ENCODE measurements at places on chromosomes 7 and 10.

DNA sequence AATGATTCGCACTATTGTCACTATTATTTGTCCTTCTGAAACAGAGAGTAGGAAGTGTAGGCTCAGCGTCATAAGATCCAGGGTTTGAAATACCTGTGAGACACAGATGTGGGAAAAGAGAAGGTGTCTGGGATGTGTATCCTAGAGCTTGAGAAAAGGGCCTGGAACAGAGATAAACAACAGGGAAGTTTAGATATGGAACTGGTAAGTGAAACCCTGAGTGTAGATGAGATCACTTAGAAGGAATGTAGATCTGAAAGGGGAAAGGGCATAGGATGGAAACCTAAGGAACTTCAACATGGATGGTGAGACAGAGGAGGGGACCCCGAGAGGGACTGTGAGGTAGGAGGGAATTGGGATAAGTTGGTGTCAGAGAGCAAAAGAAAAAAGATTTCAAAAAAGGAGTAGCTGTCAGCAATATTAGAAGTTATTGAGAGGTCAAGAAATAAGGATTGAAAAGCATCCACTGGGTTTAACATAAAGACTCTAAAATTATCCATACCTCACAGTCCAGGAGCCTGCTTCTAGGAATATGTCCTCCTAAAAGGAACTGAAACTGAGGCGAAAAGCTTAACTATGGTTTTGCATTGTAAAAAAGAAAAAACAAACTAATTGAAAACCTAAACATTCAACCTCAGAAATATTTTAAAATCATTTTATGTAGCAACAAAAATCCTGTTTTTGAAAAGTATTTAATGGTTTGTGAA is 119.2 kb upstream of the NPVF start:
- DNase-seq: no peak

GRCh38 chr7:127710635-127711034 is 58.6 kb downstream of the SND1 start:
- DNase-seq: no peak

- no peak for DNase-seq
Measured at GRCh38 chr10:22505911-22506685, 160.8 kb downstream of the SPAG6 start.

GRCh38 chr7:50679218-50680007 is 103.3 kb downstream of the GRB10 start:
- peak; percentile 29 for DNase-seq

GRCh38 chr7:94154182-94154581 is 150.0 kb upstream of the BET1 start:
- no peak for DNase-seq

GRCh38 chr10:91974960-91975359 is 51.4 kb downstream of the BTAF1 start:
- peak; percentile 79 for DNase-seq

DNA sequence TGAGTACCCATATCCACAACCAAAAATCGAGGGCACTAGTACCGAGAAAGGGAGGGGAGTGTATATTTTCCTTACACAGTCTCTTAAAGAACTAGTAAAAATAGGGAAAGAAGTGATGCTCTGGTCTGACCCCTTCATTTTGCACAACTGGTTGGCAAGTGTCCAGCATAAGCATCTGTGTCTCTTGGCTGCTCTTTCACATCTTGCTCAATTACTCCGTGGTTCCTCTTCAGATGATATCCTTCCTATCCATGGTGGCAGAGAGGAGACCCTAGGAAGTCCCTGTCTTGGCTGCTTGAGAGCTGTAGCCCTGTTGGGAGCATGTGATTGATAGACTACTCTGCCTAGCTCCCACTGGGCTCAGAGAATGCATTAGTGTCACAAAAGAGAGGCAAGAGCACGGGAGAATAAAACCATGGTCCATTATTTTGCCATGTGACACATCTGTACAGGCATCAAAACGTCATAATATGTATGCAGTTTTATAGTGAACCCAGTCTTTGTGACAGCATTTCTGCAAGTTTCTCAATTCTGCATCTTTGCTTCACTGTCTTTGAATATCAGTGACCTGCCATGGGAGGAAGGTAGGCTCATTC is 111.8 kb upstream of the ANKRD1 start:
- DNase-seq: no peak

DNA sequence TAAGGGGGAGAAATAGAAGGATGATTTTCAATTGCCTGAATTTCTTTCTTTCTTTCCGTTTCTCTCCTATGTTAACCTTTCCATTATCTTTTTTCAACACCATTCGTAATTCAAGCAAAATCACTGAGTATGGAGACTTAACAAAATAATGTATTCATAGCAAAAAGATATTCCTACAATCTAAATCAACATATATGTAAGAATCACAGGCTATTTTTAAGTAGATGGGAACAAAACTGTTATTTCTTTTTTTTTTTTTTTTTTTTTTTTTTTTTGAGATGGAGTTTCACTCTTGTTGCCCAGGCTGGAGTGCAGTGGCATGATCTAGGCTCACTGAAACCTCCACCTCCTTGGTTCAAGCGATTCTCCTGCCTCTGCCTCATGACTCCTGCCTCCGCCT is 27.2 kb upstream of the JMJD1C start:
- no peak for DNase-seq

GRCh38 chr7:35036361-35037171 is 719 bp downstream of the DPY19L1 start:
- DNase-seq: peak; percentile 59

- DNase-seq: no peak
Measured at GRCh38 chr7:139294951-139295575, 46.1 kb upstream of the FMC1 start.

DNA sequence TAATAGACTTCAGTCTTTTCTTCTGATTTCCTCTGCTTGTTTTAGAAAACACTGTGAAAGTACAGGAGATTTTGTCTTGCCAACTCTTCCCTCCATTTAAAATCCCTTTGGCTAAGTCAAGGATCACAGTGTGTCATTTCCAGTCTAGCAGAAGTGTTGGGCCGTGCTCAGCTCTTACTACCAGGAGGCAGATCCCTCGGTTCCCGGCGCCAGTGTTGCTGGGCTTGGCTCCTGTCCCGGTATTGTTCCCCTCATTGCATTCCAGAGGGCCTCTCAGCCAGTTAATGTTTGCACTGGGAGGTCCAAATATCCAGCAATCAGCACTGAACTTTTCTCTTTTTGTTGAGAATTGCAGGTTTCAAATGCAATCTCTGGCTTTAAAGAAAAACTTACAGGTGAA is 612.1 kb upstream of the MGMT start:
- peak; percentile 62 for DNase-seq

DNA sequence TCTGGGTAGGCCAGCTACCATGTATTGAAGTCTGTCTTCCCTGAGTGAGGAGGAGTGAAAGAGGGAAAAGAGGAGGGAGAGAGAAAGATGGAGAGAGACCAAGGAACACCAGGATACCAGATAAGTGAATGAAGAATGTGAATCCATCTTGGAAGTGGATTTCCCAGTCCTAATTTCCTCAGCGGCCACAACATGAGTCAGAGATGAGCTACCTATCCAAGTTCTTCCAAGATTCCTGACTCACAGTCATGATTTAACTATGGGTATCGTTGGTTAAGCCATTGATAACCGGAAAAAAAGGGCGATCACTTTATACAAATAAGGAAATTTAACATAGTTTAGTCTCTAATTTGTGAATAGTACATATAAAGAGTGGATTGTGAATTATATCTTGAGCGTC is 561.8 kb downstream of the ATRNL1 start:
- DNase-seq: no peak

- DNase-seq: no peak
Measured at GRCh38 chr7:138756591-138757242, 41.1 kb upstream of the TMEM213 start.

DNA sequence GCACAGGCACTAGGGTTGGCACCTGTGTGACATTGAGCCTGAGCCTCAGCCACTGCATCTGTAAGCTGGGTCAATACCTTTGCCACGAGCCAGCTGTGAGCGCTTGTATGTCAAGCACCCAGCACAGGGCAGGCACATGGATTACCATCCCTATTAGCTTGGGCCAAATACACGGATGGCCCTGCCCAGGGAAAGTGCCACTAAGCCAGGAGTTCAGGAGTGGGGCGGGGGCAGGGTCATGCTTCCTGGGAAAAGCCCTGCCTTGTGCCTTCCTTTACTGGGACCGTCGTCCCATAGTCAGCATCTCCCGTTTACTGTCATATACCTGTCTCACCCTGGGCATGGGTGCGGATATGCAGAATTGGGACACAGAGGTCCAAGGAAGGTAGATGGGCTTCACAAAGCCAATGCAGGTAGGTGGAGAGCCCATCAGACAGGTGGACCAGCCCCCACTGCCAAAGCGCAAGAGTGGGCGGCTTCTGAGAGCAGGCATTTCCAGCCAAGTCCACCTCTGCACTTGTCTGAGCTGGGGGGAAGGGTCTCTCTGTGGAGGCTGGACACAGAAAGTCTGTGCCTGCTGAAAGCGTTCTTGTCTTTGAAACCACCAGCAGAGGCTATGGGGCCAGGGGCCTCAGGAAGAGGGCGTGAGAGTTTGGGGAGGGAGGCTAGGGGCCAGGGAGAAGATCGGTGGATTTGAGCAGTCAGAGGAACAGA is 72.6 kb downstream of the VWA2 start:
- no peak for DNase-seq

GRCh38 chr10:87594864-87595263 is 64.8 kb upstream of the PAPSS2 start:
- no peak for DNase-seq

DNA sequence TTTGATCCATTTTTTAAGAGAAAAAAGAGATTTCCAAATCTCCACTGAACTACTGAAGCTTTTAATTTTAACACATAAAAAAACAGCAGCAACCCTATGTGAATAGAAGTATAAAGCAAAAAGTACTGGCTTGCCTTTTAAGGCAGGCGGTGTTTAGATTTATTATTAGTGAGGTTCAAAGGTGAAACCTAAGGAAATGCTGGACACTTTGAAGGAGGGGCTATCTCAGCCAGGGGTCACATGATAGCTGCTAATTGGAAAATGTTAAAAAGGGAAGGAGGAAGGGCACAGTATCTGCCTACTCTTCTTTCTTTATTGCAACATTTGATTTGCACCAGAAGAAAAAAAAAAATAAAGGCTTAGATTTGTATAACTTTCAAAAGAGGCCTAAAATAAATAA is 183.8 kb downstream of the SKAP2 start:
- DNase-seq: no peak

DNA sequence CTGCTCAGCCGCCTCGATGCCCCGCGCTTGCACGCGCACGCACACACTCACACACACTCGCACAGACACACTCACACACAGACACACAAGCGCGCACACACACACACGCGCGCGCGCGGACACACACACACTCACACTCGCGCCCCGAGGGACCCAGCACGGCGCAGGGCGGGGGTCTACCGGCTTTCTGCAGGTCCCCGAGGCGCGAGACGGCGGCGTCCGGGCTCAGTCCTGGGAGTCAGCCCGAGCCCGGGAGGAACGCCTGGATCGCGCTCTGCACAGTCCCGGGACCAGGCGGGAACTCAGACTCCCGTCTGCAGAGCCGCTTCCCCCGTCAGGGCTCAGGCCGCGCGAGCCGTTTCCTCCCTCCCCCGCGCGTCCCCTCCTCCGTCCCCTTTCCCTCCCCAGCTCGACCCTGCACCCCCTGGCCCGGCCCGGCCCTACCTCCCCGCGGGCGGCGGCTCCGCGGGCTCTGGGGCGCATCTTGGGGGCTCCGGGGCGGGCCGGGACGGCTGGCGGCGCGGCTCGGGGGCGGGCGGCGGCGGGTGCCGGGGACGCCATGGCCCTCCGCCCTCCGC is 464 bp downstream of the DENND2A start:
- peak; percentile 56 for DNase-seq

DNA sequence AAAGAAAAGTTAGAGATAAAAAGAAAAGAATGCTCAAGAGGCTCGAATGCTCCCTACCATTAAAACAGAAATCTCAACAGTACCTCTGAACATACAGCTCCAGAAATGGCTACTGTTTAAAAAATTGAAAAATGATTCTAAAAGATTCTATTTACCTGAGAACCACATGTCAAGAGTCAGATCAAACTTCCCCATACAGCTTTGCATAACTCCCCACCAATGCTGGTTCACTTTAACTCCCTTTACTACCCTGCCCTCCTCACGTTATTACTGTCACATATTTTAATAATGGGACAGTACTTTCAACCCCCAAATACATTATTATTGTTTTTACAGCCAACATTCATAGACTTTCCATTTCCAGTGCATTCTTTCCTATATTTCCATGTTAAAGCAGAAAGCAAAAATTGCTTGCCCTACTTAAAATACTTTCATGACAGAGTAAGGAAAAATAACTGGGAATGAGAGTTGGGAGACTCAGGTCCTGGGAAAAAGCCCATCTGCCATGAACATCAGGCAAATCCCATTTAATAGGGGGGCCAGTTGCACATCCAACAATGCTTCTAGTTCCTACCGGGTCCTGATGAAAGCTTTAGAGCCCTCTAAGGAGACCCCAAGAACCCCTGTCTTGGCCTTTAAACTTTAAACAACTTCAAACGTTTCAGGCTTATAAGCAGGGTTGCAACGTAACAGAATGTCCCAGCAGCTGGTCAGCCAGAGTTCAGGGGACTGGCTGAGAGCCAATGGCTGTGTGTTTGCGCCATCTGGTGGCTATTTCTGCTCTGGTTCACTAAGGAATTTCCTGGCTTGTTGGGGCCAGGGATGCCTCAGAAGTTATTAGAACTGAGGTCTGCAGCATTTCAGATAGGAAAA is 247.4 kb downstream of the ELMO1 start:
- peak; percentile 66 for DNase-seq

- DNase-seq: peak; percentile 29
Measured at GRCh38 chr7:34928052-34928451, 109.2 kb downstream of the DPY19L1 start.

GRCh38 chr7:135723411-135723810 is 4.6 kb downstream of the SLC13A4 start:
- DNase-seq: no peak

GRCh38 chr10:72259491-72260238 is 14.1 kb upstream of the DDIT4 start:
- peak; percentile 92 for DNase-seq

- DNase-seq: peak; percentile 71
Measured at GRCh38 chr10:3811291-3811870, 26.4 kb upstream of the KLF6 start.

- DNase-seq: no peak
Measured at GRCh38 chr10:44979281-44980191, 927 bp upstream of the DEPP1 start.

DNA sequence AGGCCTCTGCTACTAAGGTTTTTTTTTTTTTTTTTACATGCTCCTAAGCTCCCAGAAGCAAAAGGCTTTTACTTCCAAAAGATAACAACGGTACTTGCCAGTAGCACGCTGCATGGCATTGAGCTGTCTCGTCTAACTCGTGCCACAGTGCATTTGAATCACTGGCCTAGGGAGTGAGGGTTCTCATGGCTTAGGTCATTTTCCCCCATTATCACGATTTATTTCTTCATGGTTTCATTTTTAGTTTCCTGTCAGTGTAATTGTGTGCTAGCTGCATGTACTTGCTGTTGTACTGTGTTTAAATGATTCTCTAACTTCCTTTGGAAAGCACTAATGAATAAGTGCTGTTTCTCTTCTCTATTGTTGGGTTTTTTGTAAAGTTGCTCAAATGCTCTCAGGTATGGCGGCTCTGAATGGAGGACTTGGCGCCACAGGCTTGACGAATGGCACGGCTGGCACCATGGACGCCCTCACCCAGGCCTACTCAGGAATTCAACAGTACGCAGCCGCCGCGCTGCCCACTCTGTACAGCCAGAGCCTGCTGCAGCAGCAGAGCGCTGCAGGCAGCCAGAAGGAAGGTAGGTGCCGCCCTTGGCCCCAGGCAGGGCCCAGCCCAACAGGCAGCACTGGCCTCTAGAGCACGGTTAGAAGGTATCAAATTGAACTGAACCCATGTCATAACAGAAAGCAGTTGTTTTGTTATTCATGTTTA is 290.5 kb downstream of the USP6NL start:
- DNase-seq: no peak

All from fibroblast of skin of back (primary cell).